ENCODE measurements at places on chromosomes 6 and 20.
A peak's percentile ranks its signal among the peaks of the same experiment; 100 is the strongest.

DNA sequence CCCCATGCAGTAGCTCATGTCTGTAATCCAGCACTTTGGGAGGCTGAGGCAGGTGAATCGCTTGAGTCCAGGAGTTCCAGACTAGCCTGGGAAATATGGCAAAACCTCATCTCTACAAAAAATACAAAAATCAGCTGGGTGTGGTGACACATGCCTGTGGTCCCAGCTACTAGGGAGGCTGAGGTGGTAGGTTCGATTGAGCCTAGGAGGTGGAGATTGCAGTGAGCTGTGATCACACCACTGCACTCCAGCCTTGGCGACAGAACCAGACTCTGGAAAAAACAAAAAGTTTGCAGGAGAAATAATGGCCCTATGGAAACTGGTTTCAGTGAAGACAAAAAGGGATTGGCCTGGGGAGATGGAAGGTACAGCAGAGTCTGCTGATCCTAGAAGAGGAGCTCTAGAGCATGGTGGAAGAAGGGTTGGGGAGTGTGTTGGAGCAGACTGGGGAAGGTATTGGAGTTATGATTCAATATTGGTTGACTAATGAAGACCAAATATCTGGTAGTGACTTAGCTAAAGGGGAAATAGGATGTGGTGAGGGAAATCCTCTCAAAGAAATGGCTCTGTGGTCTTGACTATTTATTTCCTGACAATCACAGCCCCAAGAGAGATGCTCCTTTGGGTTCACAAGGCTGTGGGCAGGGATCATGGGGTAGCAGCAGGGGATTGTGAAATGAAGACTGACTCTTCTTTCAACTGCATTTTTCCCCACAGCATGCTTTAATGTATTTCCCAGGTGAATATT lies 281.9 kb downstream of the UTRN start:
- no peak for DNase-seq

DNA sequence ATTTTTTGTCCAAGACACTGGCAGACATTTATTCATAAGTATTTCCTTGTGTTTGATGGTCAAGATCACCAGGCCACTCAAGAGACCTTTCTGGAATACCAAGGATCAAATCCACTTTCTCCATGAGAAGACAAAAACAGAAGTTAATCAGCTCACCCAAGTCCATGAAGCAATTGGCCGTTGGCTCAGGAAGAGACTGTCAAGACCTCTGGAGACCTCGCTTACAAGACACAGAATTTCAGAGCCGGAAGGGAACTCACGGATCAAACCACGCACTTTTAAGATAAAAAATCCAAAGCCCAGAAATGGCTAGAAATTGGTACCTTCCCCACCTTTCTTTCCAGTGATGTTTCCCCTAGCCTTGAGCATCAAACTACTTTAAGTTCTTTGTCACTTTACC lies 3.3 kb downstream of the TRERF1 start:
- DNase-seq, result no peak

- DNase-seq, result no peak
Observed at GRCh38 chr6:1111361-1111760, 200.5 kb upstream of the FOXQ1 start.

DNA sequence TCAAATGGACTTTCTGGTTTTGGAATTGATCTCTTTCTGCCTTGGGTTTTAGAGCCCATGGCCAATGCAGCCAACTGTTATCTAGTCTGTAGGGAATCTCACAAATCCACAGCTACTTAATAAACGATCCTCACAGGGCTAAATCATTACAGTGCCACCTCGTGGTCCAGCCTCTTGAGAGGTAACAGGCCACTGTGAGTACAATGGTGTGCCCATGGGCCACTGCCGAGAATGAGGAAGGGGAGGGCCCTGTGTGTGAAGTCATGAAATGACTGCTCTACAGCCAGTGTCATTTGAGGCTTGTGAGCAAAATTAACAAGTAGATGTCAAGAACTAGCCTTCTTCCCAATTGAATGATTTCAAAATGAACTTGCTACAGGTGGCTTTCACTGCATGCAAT lies 54.3 kb upstream of the GMPR start:
- no peak for DNase-seq

- no peak for DNase-seq
Observed at GRCh38 chr6:76026101-76026500, 46.4 kb downstream of the IMPG1 start.

GRCh38 chr6:32833664-32834063 lies 4.9 kb downstream of the TAP2 start:
- no peak for DNase-seq

DNA sequence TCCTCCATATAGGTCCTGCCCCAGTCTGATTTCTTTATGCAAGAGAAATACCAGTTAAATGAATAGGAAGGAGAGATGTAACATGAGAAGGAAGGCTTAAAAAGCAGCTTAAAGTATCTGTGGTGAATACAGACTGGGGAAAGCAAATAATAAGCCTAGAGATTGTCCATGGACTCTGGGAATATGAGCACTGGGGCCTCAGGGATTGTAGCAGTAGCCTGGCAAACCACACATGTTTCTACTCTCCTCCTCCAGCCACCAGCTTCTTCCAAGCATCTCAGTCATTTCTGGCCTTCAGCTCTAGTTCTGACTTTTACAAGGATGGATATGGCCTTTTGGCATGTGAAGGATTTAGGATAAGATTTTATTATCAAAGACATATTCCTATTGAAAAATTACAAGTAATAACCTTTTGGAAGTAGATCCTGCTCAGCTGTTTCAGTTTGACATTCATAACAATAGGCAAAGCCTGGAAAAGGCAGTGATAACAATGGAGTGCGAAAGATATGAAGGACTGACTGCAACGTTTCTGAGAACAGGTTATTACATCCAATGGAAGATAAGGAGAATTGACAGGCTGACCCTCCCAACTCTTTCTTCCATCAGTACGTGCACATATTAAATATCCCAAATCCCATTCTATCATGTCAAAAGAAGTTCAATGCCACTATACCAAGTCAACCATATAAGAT lies 41.6 kb downstream of the CYP39A1 start:
- no peak for DNase-seq

DNA sequence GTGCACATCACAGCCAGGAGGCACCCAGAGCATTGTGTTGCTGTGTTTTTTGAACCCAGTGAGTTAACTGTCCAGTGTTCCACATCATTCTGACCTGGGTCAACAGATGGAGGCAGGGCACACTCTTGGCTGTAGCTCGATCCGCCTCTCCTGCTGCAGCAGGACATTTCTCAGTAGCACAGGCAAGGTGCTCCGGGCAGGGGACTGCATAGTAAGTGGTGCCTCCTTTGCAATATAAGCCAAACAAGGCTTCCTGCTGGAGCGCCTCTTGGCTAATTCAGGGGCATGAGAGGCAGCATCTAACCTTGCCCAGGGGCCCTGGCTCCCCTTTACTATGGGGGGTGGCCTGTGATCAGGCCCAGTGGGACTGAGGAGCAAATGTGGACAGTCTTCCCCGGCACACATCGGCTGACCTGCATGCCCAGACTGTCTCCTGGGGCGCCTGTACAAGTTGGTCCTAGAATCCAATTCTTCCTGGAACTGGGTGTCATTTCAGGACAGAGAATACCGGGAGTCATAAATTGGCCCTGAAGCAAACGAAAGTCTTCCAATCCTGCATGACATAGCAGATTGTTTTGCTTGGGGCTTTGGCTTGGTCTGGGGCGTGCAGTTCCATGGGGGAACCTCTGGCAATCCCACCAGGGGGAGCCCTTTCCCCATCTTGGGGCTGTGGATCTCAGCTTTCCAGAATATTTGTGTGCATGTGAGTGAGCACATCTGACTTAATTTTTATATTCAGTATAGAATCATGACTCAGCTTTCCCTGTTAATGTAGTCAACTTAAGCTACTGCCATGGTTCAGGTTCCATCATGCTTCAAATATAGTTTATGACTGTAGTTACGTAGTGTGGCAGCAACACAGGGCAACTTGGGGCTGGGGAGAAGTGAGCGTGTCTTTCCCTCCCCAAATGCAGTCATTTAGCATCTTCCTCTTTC lies 56.0 kb upstream of the DDR1 start:
- peak; percentile 69 for DNase-seq

DNA sequence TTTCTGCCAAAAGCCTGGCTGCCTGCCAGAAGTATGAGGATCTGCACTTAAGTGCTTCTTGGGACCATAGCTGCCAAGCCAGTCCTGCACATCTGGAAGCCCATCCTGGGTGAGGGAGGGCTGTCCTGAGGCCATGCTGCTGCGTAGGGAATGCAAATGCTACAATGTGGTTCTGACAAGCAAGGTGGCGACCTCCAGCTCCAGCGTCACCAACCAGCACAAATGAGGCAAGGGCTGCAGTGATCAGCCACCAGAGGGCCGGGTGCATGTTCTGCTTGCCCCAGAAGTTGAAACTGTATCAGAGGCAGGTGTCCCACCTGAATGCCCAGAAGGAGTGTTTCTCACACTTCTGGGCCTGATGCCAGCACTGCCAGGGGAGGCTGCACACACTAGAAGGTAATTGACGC lies 99.1 kb upstream of the KCNQ5 start:
- DNase-seq, result no peak

DNA sequence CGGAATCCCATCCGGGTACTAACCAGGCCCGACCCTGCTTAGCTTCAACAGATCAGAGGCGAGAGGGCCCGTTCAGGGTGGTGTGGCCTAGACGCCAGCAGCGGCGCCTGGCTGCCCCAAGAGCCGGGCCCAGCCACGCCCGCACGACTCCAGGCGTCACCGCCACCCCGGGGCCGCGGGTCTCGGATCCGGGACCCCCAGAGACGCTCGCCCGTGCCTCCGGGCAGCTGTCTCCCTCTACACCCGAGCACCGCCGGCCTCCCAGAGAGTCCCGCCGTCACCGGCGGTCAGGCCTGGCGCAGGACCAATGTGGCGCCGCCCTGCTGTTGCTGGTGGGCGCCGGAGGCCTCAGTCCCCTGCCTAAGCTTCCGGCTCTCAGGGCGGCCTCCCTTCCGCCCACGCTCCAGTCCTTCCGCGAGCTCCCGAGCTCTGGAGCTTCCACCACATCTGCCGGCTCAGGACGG lies 441.2 kb upstream of the DEFB115 start:
- DNase-seq, result no peak

DNA sequence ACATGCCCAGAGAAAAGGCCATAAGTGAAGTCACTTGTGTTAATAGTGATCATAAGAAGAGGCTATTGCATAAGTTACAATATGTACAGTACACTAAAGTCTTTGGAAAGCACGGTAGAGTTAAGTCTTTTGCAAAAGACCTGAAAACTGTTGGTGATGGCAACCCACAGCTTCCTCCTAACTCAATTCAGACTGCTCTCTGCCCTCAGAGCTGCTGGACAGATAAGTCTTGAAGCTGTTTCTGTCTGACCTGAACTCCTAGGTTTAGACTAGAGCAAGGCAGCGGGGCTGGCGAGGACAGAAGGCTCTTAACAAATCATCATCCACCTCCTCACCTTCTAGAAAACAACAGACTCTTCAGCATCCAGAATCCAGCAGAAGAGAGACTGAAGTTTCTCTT lies 125.4 kb downstream of the CD24 start:
- no peak for DNase-seq

- DNase-seq, result no peak
Observed at GRCh38 chr6:107192830-107193229, 77.5 kb upstream of the BEND3 start.

DNA sequence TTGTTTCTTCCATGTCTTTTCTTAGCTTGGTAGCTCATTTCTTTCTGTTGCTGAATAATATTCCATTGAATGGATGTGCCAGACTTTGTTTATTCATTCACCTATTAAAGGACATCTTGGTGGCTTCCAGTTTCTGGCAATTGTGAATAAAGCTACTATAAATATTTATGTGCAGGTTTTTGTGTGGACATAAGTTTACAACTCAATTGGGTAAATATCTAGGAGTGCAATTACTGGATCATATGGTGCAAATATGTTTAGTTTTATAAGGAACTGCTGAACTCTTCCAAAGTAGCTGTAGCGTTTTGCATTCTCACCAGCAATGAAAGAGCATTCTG lies 16.8 kb upstream of the SDCBP2 start:
- DNase-seq, result no peak

GRCh38 chr6:85006362-85006761 lies 242.0 kb upstream of the TBX18 start:
- no peak for DNase-seq

- no peak for DNase-seq
Observed at GRCh38 chr20:44688053-44688625, 27.0 kb upstream of the CCN5 start.

DNA sequence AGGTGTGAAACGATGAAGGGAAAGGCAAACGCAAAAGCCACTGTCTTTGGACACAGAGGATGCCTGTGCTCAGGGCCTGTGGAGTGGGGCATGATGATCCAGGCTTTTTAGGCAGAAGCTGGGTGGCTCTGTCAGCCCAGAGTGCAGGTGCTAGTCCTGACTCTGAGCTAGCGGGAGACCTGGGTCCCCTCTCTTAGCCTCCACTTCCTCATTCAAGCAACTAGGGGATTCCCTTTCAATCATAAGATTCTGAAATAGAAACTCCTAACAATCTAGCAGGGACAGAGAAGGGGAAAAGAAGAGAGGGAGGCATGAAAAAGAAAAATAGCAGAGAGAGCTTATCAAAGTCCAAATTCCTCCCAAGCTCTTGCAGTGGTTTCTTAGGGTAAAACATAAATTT lies 7.6 kb upstream of the HIVEP2 start:
- no peak for DNase-seq

DNA sequence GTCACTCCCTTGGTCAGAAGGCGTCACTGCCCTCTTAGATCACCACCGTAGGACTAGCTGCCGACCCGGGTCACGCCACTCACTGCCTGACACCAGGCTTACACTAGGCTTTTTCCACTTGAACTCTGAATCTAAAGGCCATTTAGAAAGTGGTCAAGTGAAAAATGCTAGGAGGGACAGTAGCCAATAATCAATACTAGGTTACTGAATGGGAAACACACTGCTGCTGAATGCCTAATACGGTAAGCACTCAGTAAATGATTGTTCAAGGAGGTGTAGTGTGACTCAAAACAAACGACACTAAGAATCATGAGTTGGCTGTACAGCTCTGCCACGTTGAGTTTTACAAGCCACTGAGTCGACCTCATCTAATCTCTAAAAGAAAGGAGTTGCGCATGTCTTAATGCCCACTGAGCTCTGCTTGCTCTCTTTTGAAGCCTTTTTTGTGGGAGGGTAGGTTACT lies 760 bp upstream of the IBTK start:
- DNase-seq, result no peak

- peak; percentile 0 for DNase-seq
Observed at GRCh38 chr6:57173056-57173885, 1.1 kb downstream of the BAG2 start.

DNA sequence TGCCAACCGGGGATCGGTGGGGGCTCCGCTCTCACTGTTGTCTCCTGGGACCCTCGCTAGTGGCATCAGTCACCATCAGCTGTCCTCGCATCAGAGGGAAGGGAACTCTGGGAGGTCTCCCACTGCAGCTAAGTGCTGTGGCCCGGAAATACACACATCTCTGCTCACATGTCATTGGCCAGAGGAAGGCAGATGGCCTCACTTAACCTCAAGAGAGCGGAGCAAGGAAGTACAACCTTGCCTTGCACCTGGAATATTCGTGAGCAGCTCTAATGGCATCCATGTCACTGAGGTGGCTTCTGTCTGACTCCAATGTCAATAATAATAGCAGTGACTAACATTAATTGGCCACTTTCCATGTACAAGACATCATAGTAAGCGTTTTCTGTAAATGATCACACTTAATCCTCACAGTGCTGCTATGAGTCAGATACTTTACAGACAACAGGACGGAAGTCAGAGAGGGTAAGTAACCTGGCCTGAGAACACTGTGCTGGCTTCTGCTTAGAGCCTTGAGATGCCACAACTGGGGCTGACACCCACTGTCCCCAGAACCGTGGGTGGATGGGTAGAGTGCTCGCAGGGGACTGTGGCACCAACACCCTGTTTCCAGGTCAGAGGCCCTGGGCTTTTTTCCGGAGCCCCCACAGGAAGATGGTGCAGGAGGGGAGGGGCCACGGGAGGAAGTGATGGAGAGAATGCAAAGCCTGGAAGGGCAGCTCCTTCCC lies 6.0 kb downstream of the LHFPL5 start:
- no peak for DNase-seq

GRCh38 chr6:95387845-95388244 lies 189.5 kb upstream of the MANEA start:
- DNase-seq, result no peak
